ENCODE measurements at places on chromosomes 16 and 17.
A peak's percentile ranks its signal among the peaks of the same experiment; 100 is the strongest.

GRCh38 chr16:70659546-70659945, 13.2 kb downstream of the IL34 start:
- no peak for DNase-seq

DNA sequence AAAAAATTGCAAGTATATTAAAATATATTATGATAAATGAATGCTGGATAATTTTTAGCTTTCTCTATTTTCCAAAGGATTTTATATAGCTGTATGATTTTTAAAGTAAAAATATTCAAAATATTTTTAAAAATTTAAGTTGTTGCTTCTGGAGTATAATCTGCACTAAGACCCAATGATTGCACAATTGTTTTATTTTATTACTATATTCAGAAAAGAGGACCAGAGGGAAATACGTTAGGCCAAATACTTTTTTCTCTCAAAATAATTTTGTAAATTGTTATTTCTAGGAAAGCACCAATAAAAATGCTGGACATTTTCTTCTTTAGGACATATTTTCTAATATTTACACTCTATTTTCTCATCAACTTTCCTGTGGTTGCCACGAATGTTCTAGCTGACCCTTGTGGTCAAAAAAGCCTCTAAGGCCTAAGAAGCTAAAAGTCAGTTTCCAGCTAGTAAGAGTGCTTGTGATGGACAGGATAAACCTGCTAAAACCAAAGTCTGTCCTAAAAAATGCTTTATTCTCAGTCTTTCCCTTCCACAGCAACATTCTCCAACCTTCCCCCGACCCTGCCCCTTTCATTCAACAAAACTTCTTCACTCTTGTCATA, 31.2 kb downstream of the MMD start:
- DNase-seq = no peak

DNA sequence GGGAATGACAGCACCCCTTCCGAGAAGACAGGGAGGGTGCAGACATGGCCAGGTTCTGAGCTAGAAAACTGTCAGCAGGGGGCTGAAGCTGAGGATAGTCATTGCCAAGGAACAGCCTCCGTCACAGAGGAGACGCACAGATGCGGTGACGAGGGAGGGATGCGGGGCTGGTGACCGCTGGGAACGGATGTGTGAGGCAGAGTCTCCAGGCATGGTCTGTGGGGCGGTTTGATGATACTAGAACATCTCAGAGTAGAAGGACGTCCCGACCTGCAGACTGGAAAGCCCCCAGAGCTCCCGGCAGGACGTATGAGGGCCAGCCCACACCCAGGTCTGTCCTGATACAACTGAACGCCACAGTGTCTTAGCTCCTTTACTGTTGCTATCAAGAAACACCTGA, 1.8 kb upstream of the CSNK1D start:
- no peak for DNase-seq

DNA sequence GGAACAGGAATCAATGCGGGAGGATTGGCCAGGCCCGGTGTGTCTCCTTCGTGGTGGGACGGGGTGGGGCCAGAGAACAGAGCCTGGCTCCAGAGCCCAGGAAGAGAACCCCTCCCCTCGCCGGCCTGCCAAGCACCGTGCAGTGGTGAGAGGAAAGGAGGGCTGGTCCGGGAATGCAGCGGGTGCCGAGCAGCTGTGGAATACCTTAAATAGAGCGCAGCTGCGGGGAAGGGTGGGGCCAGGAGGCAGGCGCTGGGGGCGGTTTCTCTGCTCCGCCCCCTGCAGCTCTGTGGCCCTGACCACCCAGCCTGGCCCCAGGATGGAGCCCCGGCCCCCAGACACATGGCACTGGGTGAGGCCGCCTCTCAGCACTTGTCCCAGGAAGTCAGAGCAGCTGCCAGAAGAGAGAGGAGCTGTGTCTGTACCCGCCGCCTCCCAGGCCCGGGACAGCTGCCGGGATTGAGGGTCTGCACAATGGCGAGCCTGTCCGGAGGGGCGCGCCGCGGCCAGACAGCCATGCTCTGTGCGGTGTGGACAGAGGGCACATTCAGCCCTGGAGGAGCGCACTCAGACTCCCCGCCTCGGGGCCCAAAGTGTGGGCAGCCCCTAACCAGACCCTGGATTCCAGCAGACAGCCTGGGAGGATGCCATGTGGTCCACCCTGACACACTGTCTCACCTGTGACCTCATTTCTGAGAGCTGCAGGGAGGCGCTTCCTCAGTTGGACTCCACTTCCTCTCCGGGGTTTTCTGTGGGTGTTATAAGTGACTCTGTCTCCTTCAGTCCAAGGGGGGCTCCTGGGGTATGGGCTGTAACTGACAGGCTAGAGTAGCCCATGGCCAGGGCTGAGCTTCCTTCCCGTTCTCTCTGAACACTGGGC, 268.8 kb downstream of the SEC14L1 start:
- peak; percentile 53 for DNase-seq

GRCh38 chr16:57260294-57260929, 15.4 kb downstream of the ARL2BP start:
- peak; percentile 12 for DNase-seq

DNA sequence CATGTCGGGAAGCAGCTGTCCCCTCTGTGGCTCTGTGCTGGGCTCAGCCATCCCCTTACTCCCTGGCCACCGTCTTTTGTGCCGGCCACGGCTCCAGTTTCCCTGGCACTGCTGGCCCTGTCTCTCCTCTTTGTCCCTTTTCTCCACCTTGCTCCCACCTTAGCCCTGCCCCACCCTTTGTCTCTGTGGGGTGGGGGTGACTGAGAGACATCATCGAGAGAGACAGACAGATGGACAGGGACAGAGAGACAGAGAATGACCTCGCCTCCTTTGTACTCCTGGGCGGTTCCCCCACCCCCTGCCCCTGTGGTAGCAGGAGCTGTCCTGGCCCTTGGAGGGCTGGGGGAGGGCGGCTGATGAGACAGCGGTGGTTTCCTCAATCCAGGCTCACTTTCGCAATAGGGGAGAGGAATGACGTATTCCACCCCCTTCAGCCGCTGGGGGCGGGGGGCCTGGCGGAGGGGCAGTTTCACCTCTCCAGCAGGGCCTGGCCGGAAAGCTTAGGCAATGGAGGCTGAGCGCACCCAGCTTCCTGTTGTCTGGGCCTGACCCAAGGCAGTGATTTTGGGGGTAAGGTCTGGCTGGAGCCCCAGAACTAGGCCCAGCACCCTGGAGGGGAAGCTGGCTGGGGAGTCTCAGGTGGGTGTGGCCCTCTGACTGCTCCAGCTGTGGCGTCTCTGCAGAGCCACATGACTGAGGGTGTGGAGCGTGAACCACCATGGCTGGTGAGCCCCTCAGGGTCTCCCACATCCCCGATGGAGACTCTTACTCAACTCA, 7.3 kb downstream of the FMNL1 start:
- peak; percentile 81 for DNase-seq

GRCh38 chr17:19348081-19348650, 14.4 kb downstream of the B9D1 start:
- DNase-seq = no peak

- DNase-seq = no peak
These were observed 173.8 kb downstream of the CDH8 start for GRCh38 chr16:61862221-61863155.
